ENCODE measurements at places on chromosomes 6 and 20. TPM values are rescaled to one million over a fixed set of nuclear protein-coding genes. Genes with fewer than 3 reads are reported as not detected.

The FOXO3 gene
- polyA plus RNA-seq, result 9.8 TPM

The IFNGR1 gene
- 21.3 TPM for polyA plus RNA-seq

- no peak for DNase-seq
- no peaks in the 10 kb centered on the region for H3K36me3 ChIP-seq
- no peaks in the 10 kb centered on the region for H3K27me3 ChIP-seq
- no peak within 1 kb of the TSS for H3K4me3 ChIP-seq
Observed at GRCh38 chr6:159044899-159045727, at the start of gene TAGAP. TSS of gene TAGAP (minus strand) at chr6:159044991. CDS start at chr6:159044146, 845 bp downstream.

GRCh38 chr6:4903751-4904370 lies 100.0 kb downstream of the RPP40 start:
- H3K27me3 ChIP-seq, result no peaks in the 10 kb centered on the region
- no peak for DNase-seq
- peaks cover 25% of the 10 kb centered on the region for H3K4me1 ChIP-seq

DNA sequence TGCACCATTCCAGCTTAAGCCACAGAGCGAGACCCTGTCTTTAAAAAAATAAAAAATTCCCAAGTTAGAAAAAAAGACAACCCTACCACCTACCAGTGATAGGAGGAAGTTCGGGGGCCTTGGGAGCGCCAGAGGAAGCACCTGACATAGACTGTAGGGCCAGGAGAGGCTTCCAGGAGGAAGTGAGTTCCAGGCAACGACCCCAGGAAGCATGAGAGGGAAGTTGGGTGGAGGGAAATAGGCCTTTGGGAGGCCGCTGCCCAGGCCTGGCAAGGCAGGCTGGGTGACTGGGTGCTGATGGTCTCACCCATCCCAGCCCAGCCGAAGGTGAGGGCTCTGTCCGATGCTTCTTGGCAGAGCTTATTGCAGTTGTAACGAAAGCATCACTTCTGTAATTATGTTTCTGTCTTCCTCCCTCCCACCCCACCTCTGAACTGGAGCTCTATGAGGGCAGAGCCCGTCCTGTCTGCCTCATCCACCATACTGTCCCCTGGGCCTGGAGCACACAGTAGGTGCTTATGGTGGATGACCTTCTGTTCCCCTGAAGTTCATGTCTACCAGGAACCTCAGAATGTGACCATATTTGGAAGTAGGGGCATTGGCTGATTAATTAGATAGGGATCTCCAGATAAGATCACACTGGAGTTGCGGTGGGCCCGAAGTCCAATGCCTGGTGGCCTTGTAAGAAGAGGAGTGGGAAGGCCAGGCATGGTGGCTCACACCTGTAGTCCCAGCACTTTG lies 54.1 kb downstream of the UBE2V1 start:
- DNase-seq, result no peak
- H3K27ac ChIP-seq, result no peak overlapping the region
- H3K4me1 ChIP-seq, result peaks cover 5% of the 10 kb centered on the region
- H3K4me3 ChIP-seq, result no peak overlapping the region
- no peaks in the 10 kb centered on the region for H3K27me3 ChIP-seq
- H3K36me3 ChIP-seq, result no peaks in the 10 kb centered on the region

- H3K36me3 ChIP-seq, result no peaks in the 10 kb centered on the region
- H3K4me3 ChIP-seq, result peak overlapping the region; percentile 78
- H3K27ac ChIP-seq, result no peak overlapping the region
- no peak for DNase-seq
Observed at GRCh38 chr6:170289951-170290295, 955 bp downstream of the DLL1 start.

- no peaks in the 10 kb centered on the region for H3K36me3 ChIP-seq
- no peaks in the 10 kb centered on the region for H3K4me1 ChIP-seq
- no peak for DNase-seq
- H3K27me3 ChIP-seq, result no peaks in the 10 kb centered on the region
Observed at GRCh38 chr6:5149891-5150290, 64.8 kb downstream of the PPP1R3G start.

DNA sequence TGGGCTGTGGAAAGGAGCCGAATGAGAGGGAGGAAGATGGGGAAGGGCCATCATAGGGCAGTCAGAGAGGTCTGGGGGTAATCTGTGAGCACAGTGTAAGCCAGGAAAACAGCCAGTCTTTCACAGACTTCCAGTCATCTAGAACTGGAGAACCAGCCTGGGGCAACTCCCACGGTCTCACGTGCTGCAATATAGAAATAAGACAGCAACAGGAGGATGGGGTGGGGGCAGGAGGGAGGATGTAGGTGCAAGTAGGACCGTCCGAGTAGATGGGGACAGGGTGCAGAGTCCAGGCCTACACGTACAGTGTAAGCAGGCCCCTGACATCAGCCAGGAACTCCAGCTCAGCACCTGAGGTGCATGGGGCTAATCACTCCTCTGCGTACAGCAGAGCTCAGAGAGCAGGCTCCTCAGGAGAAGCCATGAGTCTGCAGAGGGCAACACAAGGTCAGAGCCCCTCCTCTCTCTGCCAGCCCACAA lies 58.2 kb upstream of the TNFAIP3 start:
- no peak overlapping the region for H3K4me3 ChIP-seq
- no peaks in the 10 kb centered on the region for H3K36me3 ChIP-seq
- no peaks in the 10 kb centered on the region for H3K4me1 ChIP-seq
- DNase-seq, result no peak

GRCh38 chr6:36642913-36643817 lies 35.3 kb upstream of the CDKN1A start:
- H3K4me3 ChIP-seq, result no peak overlapping the region
- DNase-seq, result no peak
- H3K36me3 ChIP-seq, result no peaks in the 10 kb centered on the region
- H3K27me3 ChIP-seq, result no peaks in the 10 kb centered on the region
- H3K4me1 ChIP-seq, result peaks cover 4% of the 10 kb centered on the region

- H3K36me3 ChIP-seq, result no peaks in the 10 kb centered on the region
- no peak for DNase-seq
- no peaks in the 10 kb centered on the region for H3K27me3 ChIP-seq
- no peak overlapping the region for H3K4me3 ChIP-seq
- H3K4me1 ChIP-seq, result peaks cover 76% of the 10 kb centered on the region
Observed at GRCh38 chr6:35044761-35045421, 96.2 kb downstream of the TCP11 start.

- peak; percentile 61 for DNase-seq
- H3K27ac ChIP-seq, result no peak overlapping the region
- H3K27me3 ChIP-seq, result 0 out of 2 replicates have a peak, but pooled peaks cover 5% of the 10 kb centered on the region
- no peaks in the 10 kb centered on the region for H3K36me3 ChIP-seq
- H3K4me1 ChIP-seq, result no peaks in the 10 kb centered on the region
Observed at GRCh38 chr20:59835448-59836395, 97.7 kb downstream of the SYCP2 start.

DNA sequence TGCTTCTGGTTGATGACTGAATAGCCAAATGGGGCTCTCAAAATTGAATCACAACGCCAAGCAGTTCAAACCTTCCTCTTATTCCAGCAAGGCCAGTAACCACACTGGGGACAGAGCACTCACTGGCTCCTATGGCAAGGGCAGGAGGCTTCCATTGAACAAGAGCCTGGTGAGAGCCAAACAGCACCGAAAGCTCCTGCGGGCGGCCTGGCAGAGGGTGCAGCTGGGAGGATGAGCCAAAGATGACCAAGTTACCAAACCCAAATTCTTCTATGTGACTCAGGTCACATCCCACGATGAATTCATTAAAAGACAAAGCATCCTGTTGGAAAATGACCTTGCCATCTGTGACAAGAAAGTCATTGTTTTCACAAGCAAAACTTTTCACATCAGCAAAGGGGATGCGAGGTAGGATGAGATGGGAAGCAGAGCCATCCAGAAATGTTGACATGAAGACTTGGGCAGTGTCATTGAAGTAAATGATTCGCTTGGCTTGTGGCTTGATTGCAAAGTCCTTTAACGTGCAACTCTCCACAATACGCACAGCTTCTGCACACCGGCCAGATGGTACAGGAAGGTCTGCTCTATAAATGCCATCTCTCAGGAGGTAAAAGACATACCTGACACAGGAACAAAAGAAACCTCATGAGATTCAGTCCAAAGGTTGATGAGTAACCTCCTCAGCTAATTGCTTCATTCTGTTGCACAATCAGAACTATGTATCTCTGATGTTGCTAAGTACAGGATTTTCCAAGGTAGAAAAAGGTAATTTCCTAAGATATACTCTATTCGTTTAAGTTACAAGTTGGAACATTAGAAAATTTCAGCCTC lies 36.3 kb downstream of the ROS1 start:
- H3K4me1 ChIP-seq, result no peaks in the 10 kb centered on the region
- H3K36me3 ChIP-seq, result no peaks in the 10 kb centered on the region
- no peak overlapping the region for H3K27ac ChIP-seq
- DNase-seq, result no peak
